ENCODE measurements at places on chromosomes 1 and 21.

GRCh38 chr1:57987523-57987922 lies 559.0 kb downstream of the OMA1 start:
- no peak for DNase-seq

- no peak for DNase-seq
Measured at GRCh38 chr1:183048087-183049085, 25.2 kb downstream of the LAMC1 start.

DNA sequence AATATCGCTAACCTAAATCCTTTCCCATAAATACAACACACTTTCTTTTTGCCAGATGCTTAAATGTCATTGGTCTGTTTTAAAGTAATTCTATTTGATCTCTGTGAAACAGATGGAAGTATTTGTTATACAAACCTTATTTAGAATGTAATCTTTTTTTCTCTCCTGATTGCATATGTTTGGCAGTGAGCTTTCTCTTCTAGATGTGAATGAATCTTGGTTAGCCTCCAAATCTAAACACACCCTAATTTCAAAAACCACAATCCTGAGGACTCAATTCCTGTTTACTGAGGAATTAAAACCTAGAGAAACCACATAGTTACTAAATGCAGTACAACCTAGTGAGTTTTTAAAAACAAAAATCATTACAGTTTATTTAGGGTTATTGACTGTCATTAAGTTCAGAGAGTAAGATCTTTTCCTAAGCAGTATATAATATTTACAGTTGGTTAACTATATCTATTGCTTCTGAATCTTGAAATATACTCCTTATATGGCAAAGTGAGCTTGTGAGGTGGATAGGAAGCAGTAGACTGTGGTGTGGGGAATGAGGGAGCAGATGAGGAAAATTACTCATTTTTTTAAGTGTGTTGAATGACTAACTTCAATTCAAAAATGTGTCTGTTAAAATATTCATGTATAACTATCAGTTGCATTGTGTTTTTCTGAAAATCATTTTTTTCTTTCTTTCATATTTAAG lies 218.7 kb downstream of the FMN2 start:
- DNase-seq: no peak

DNA sequence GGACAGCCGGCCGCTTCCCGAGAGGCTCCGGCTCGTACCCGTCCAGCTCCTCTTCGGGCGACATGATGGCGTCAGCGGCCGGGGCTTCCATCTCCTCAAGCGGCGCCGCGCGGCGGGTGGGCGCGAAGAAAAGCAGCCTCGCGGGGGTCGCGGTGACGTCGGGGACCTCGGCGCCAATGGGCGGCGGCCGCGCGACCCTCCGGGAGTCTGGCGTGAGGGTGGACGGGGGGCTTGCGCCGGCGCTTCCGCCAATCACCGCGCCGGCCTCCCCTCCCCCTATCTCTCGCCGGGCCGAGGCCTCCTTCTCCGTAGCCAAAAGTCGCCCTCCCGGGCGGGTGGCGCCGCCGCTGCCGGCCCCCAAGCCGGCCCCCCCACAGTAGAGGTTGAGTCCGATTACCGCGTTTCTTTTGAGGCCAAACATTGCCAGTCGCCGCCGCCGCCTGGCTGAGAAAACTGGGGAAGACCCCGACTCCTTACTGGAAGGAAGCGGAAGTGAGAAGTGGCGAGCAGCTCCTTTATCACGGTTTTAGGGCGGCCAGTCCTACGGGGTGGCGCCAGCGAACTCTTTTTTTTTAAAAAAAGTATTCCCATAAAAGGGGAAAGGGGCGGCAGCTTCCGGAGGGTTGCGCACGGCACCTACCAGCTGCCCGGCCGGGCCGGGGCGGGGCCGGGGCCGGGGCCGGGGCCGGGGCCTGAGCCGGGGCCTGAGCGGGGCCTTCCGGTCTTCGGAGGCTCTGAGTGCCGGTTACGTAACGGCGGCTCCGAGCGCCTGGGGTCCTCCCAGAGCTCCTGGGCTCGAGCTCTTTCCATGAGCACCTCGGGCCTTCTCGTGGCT lies at the start of gene MCL1:
MCL1 (minus strand) TSS at position 501 of the 835 bp plus-strand sequence; CDS start at position 421, 80 bp downstream.
- DNase-seq: peak; percentile 78

All from stimulated activated CD8-positive, alpha-beta memory T cell treated with anti-CD3 and anti-CD28 coated beads, Interleukin-15, amount 100 ng/mL, for 1 hour (primary cell).